CD4-positive, alpha-beta T cell treated with Interleukin-1 beta for 1 hour (primary cell): ENCODE measurements at places on chromosomes 6 and 20.
A peak's percentile ranks its signal among the peaks of the same experiment; 100 is the strongest.

DNA sequence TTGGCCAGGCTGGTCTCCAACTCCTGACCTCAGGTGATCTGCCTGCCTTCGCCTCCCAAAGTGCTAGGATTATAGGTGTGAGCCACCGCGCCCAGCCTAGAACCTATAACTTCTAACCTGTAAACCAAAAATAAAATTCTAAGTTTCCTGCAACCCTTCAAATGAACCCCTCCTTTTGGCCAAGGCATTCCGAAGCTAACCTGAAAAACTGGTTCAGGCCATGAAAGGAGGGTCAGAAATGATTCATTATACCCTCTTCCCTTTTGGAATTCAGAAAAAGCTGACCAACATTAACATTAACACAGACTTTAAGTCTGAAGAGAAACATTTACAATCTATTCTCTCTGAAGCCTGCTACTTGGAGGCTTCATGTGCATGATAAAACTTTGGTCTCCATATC lies 165.1 kb downstream of the TINAG start:
- no peak for DNase-seq

GRCh38 chr6:159788753-159789376 lies 537 bp downstream of the TCP1 start:
- DNase-seq, result peak; percentile 29

DNA sequence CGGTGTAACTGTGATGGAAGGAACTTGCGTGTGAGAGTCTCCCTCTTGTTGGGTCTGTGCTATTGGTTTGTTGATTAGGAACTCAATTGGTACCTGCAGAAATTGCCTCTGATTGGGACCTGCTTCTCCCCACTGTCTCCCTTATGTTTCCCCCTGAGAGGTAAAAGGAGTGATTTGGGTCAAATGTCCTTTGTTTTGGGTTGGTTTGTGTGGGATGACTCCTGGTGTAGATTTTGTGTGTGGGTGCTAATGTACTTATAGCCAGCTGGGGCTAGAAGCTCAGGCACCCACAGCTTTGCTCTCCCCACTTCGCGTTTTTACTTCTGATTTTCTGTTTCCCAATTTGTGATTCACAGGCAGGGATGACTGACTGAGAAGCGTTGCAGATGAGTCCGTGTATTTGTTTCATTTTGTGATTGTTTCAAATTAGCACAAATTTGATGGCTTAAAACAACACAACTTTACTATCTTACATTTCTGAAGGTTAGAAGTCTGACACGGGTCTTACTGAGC lies 79.1 kb downstream of the UTRN start:
- DNase-seq, result no peak

DNA sequence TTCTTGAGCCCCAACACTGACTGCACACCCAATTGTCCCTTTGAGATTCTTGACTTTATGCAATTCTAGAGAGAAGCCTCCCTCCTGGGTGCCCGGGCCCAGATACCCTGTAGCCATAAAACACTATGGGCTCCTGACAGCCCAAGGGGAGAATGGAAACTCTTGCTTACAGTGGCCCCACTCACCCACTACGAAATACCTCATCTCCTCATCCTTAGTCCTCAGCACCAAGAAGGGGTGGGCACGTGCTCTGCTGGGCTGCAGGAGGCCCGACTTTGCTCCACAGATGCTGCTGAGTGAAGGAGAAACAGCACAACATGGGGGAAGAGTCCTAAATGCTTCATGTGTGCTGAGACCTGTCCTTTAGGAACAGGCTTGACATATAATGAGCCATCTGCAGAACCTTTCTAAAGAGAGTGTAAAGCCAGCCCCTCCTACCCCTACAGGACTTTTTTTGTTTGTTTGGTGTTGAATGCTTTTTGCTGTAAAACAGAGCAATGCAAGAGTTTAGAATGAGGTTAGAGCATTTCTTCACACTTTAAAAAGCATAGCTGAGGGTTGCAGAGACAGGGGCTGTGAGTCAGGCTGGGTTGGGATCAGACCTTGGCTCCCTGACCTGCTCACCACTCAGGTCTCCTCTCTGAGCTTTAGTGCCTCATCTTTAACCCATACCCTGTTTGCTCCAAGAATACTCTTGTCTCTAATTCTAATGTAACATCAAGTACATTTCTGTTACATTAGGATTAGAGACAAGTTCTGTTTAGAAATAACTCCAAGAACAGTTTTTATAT lies 17.6 kb upstream of the SIRPG start:
- no peak for DNase-seq

DNA sequence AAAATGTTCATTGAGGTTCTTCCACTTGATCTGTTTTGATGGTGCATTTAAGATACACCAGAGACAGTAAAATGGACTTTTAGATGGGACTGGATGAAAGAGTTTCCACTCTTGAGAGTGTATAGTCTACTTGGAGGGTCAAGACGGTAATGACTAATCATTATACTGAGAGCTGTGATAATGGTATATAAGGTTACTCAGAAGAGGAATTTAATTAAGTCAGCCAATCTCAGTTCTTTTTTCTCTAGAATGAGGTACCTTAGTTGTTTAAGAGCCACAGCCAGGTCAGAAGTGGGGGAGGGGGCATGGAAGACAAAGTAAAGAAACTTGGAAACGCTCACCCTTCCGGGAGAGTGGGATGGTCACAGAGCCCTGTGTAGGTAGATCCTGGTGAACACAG lies 123.9 kb downstream of the MAP3K4 start:
- DNase-seq, result no peak

DNA sequence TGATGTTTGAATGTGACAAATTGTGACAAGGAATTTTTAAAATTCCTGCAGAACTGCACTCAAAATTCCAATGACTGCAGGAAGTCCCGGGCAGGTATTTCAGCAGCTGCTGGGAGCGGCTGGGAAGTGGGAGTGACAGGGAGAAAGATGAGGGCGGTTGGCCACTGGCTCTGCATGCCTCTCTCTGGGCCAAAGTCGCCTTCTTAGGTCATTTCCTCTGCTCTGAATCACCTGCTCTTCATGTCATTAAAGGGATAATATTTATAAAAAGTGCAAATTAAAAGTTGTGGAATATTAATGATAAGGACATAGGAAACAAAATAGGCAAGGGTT lies 43.9 kb downstream of the RAMACL start:
- DNase-seq, result no peak

- no peak for DNase-seq
These were observed 16.7 kb downstream of the ZNFX1 start for GRCh38 chr20:49261173-49261572.

DNA sequence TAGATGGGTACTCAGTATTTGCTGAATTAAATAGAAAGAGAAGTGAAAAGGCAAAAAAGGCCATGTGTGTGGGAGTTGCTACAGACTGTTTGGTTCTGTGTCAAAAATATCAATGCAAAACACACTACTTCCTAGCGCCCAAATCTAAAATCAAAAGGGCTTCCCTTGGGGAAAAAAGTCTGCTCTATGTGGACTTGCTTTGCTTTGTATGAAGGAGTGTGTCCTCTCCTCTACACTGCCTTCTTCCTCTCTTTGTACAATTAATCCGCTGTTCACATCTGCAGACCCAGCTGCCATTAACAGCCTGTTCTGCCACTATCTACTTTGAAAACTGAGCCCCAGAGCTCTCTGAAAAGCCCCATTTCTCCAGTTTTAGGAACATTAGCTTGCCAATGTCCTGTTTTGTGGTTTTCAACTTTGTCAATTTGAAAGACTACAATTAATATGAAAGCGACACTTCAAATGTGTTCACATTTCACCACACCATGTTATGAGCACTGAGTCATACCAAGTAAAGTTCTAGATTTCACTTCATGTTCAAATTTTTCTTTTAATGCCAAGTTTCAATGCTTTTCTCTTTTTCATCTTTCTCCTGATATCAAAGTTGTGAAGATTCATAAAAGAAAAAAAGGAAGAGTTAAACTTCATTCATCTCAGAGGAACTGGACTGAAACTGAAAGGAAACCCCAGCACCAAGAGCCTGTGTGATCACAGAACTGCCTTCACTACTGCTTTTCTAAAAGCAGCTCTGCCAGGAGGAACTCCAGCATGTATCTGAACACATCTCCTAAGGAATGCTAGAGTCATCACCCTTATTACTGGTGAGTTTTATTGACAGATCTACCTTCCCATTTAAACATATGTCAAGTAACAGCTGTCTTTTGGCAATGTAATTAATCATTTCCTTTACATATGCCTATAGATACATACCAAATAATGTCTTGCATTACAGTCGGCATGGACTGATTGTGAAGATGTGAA lies 102.6 kb downstream of the KIF13A start:
- DNase-seq, result no peak

DNA sequence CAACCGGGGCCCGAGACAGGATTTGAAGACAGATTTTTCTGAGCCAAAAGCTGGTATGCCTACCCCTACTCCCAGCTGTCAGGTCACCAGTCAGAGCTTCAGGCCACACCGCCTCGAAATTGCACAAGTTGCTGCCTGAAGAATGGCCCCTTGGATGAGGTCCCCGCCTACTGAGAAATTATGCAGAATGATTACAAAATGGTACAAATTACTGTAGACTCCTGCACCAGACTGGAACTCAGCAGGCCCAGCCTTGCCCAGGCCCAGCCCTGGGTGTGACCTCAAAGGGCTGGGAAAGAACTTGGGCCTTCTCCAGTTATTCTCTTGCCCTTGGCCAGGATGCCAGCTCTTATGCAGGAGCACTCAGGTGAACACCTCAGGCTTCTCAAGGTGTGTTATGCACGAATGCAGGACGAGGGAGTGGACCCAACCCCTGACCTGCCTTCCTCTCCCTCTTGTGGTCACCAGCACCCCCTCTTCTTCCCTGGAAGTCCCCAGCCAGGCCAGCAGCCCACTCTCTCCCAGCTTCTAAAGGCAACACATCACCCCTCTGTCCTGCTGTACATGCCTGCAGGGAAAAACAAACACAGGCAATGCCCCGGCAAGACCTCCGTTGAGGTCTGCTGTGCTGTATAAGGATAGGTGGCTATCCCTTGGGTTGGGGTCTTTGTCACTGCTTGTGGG lies 88.7 kb upstream of the NAA20 start:
- DNase-seq, result no peak

- no peak for DNase-seq
These were observed 11.4 kb downstream of the SENP6 start for GRCh38 chr6:75613056-75613501.

- no peak for DNase-seq
These were observed 35.3 kb downstream of the NEDD9 start for GRCh38 chr6:11197175-11197536.

DNA sequence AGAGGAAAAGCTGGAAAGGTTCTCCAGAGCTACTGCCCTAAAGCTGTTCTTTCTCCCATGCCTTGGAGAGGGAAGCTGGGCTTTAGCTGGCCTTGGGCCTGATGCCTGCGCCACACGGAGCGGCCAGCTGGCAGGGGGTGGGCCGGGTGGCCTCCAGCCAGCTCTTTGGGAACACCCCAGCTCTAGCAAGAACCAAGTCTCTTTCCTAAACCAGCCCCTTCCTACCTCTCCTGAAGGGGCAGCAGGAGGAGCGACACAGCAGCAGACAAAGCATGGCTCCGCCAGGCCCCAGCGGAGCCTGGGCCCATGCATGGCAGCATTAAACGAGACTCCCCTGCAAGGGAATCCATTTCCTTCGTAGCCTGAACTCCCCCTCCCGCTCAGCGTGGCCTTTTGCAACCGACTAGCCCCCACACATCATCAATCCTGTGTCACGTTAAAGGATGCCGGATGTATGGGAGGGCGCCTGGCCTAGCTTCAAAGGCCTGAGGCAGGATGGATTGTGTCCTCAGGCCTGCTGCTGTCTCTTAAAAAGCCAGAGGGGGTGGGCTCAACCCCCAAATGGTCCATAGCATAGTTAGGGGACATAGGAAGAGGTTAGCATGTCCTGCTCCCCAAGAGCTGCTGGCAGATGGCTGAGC lies 14.0 kb downstream of the MRPS18A start:
- DNase-seq, result no peak

DNA sequence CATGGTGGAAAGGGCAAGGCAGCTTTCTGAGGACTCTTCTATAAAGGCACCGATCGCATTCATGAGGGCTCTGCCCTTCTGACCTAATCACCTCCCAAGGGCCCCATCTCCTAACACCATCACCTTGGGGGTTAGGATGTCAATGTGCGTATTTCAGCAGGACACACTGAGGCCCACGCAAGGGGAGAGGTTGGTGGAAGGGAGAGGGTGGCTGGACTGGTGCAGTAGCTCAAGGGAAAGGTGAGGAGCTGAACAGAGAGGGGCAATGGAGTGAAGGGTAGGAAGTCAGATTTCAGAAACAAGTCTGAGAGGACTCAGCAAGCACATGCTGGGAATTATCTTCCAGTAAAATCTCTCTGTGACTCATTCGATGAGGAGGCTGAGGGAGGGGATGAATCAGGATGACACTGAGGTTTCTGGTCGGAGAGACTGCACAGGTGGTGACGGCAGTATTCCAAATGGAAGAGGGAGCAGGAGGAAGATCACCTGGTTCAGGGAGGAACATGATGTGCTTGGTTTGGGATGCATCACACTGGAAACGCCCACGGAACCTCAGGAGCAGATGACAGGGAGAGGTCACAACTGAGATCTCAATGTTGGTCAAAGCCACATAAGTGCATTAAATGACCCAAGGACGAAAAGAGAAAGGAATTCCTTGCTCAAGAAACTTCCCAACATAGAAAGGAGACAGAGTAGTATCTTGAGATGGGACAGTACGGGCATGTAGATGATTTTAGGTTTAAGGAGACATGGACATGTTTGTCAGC lies 67.1 kb downstream of the TFAP2A start:
- no peak for DNase-seq

GRCh38 chr6:167778497-167779128 lies 48.1 kb upstream of the AFDN start:
- DNase-seq, result no peak

GRCh38 chr6:168416531-168416930 lies 24.5 kb upstream of the SMOC2 start:
- no peak for DNase-seq

GRCh38 chr6:54010340-54011276 lies 100.6 kb upstream of the MLIP start:
- no peak for DNase-seq

GRCh38 chr6:20936949-20937348 lies 402.7 kb downstream of the CDKAL1 start:
- no peak for DNase-seq

GRCh38 chr6:1297746-1298145 lies 14.2 kb upstream of the FOXQ1 start:
- DNase-seq, result no peak

DNA sequence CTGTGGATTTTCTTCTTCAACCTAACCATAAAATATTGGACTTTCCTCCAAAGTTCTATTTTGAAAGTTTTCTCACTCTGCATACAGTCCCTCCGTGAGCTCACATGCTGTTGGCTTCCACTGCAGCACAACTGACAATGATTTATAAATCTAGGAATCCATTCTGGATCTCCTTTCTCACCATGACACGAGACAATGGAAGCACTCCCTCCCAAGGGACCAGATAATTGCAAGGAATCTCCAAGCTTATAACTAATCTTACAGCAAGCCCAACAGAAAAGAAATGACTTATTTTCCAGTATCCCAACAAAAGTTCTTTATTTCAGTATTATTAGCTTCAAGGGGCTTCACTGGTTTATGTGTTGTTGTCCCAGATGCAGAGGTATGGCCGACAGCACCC lies 729.0 kb downstream of the RFPL4B start:
- DNase-seq, result no peak

GRCh38 chr6:33018904-33019303 lies 9.5 kb upstream of the HLA-DOA start:
- DNase-seq, result peak; percentile 86
